ENCODE measurements at places on chromosomes 13 and 19. TPM values are rescaled to one million over a fixed set of nuclear protein-coding genes. Genes with fewer than 3 reads are reported as not detected.

Gene PTPRH
- 0.29 TPM for total RNA-seq

- DNase-seq: no peak
These were observed 17.7 kb downstream of the GPC6 start for GRCh38 chr13:93244141-93244917.

DNA sequence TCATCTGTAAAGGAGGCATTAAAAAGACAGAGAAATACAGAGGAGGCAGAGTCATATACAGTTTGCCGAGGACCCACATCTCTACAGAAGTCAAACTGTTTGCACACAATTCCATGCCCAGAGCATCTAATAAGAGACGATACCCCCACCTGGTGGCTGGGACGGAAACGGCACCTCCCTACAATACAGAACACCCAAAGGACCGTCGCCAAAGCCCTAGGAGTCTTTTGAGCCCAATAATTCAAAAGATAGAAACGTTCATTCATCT lies 703 bp upstream of the PLEKHG2 start:
- DNase-seq: peak; percentile 96

Gene HTR2A
- total RNA-seq: 2.6 TPM

Gene ANGPTL8
- total RNA-seq: not detected
